ENCODE measurements at places on chromosomes 13 and 19.

- no peak for DNase-seq
These were observed 63.1 kb downstream of the SERP2 start for GRCh38 chr13:44436589-44437337.

GRCh38 chr19:18436671-18437490, 1.1 kb downstream of the ISYNA1 start:
- peak; percentile 50 for DNase-seq

DNA sequence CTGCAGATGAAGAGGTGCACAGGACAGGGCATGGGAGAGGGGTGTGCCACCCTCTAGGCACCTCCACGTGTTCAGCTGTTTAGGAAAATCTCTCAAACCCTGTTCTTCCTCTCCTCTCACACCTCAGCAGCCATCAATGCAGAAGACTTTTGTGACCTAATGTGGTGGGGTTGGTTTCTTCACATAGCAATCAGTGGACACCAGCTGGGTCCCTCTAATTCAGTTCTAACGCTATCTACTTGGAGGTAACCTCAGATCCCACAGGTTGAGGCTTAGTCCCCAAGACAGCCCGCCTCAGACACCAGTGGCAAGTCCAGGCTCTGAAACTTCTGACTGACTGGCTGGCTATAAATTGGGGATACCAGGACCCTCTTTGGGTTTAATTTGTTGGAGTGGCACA, 69.9 kb upstream of the ANKRD10 start:
- no peak for DNase-seq

DNA sequence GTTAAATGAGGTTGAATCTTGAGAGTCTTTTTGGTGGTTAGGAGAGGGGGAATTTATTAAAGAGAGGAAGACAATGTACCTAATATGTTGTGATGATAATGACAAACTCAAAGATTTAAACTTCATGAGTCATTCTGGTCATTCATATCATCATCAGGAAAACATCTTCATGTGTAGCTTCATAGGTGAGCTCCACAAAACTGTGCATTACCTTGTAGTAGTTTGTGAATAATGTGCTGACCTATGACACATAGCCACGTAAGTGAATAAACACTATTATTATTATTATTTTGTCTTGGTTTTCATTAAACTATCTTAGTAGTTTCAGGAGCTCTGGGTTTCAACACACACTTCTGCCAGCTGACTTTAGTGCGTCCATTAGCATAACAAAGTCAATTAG, 997 bp upstream of the GPC6 start:
- no peak for DNase-seq

DNA sequence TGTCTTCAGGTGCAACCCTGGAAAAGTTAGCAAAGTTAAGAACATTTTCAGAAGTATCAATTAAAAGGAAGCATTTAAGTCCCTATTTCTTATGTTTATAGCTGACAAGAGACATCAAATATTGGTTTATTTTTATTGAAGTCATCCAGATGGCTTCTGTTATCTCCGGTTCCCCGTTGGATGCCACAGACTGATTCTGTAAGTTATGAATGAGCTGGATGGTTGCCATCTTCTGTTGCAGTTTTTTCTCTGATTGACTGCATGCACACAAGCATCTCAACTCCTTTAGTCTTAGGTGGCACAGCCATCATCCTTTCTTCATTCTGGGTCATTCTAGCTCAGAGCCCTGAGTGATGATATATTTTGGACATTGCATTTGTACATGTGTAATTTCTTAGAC, 10.6 kb upstream of the OXGR1 start:
- no peak for DNase-seq

DNA sequence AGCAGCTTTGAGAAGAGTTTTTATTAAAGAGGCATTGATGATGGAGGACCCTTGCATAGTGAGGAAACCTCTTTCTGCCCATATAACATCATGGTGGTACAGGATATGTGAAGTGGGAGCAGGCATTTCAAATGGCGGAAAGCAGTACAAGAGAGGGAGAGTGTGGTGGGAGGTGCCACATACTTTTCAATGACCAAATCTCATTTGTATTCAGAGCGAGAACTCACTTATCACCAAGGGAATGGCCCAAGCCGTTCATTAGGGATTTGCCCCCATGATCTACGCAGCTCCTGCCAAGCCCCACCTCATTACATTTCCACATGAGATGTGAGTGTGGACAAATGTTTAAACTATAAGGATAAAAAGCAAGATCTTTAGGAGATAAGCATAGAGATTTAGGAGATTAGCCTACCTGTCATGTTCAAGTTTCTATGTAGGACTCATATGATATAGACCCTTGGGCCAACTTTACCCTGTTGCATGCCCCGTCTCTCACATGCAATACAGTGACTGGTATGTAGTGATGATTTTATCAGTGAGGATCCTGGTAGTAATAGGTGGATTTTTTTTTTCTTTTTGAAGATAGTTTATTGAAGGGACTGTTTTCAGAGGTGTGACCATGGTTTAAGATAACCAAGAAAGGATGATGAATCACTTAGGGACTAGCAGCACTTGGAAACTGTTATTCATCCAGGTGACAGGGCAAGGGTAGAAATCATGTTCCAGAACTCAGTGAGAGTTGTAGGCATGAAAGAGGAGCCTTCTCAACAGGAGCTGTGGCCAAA, 38.3 kb downstream of the DNAJC15 start:
- DNase-seq: no peak

GRCh38 chr13:55439450-55439849, 1701.3 kb upstream of the PRR20A start:
- DNase-seq: no peak

GRCh38 chr13:95164830-95165229, 136.4 kb downstream of the ABCC4 start:
- no peak for DNase-seq

DNA sequence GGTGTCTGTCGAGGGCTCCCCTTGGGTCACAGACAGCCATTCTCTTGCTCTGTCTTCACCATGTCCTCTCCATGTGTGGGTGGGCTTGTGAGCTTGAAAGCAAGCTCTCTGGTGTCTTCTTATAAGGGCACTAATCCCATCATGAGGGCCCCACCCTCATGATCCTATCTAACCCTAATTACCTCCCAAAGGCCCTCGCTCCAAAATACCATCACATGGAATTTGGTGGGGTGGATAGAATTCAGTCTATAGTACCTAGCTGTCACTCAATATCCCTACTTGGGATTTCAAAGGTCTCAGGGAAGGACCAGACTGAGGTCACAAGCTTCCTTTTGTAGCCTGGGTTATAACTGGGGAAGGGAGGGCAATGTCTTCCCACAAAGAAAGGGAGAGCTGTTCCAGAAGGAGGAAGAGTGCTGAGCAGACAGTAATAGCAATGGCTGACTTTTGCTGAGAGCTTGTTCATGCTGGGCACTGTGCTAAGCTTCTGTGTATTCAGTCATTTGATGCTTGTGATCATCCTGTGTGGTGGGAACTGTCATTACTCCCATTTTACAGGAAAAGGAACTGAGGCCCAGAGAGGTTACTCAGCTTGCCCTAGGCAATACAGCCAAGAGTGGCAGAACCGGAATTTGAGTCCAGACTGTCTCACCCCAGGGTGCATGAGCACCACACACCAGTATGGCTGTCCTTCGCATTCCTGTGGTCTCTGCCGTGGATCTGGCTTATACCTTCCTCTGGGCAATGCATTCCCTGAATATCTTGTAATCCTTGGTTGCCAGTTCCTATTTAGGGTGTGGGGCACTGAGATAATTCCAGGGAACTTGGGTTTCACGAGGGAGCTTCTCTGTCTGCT, 8.2 kb downstream of the FXYD5 start:
- no peak for DNase-seq

GRCh38 chr13:49292742-49293486, 45.2 kb downstream of the CDADC1 start:
- no peak for DNase-seq

- DNase-seq: no peak
These were observed 48.1 kb upstream of the PCDH9 start for GRCh38 chr13:67278235-67278634.

- DNase-seq: no peak
These were observed 6.6 kb upstream of the DDX39A start for GRCh38 chr19:14425696-14426138.

GRCh38 chr19:1366899-1367870, 16.5 kb upstream of the NDUFS7 start:
- DNase-seq: no peak

DNA sequence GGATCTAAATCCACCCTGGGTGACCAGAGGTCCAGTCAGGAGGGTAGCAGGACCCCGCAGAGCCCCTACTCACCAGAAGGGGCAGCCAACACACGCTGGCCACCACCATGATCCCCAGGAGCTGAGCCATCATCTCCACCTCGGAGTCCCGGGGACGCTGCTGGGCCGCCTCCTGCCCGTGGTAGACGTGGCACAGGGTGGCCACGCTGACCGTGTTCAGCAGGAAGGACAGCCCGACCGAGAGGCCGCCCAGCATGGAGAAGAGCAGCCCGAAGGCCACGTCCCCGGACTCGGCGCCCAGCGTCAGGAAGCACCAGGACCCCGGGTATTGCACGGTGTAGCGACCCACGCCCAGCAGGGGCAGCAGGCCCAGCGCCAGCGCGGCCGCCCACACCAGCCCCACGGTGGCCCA, 6.9 kb downstream of the TBXA2R start:
- DNase-seq: no peak

- no peak for DNase-seq
These were observed 490.9 kb downstream of the KLF5 start for GRCh38 chr13:73549717-73550116.

- no peak for DNase-seq
These were observed at the start of gene C2CD4C for GRCh38 chr19:408902-409515. TSS of gene C2CD4C (minus strand) at chr19:409147. CDS start at chr19:408361, 786 bp downstream.

DNA sequence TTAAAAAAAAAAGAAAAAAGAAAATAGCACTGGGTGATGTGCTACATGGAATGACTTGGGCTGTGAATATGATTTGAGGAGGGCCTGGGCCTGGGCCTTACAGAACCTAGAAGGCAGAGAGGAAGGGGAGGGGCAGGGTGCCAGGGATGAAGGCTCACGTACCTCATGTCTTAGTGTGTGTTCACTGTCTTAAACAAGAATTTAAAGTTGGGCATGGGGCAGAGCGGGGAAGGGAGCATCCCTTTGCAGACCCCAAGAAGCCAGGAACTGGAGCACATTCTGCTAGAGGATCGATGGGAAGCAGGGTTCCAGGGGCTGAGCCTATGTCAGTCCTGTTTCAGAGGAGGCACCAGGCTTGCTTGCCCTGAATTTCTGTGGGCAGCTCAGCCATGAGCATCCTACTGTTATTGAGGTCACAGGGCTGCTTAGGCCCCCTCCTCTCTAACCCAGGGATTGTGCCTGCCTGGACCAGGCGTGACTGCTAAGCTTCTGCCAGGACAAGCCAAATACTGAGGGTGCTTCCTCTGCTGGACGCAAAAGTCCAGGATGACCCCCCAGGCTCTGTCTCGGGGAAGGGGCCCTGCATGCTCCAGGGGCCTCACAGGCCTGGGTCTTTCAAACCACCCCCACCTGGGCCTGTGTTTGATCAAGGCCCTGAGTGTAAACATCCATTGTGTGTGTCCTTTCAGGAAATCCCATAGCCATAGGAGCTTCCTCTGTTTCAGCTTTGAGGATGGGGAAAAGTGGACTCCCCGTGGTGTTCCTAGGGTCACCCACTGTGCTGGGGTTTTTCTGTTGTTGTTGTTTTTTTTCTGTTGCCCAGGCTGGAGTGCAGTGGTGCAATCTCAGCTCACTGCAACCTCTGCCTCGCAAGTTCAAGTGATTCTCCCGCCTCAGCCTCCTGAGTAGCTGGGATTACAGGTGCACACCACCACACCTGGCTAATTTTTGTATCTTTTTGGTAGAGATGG, 4.8 kb downstream of the LSR start:
- no peak for DNase-seq

DNA sequence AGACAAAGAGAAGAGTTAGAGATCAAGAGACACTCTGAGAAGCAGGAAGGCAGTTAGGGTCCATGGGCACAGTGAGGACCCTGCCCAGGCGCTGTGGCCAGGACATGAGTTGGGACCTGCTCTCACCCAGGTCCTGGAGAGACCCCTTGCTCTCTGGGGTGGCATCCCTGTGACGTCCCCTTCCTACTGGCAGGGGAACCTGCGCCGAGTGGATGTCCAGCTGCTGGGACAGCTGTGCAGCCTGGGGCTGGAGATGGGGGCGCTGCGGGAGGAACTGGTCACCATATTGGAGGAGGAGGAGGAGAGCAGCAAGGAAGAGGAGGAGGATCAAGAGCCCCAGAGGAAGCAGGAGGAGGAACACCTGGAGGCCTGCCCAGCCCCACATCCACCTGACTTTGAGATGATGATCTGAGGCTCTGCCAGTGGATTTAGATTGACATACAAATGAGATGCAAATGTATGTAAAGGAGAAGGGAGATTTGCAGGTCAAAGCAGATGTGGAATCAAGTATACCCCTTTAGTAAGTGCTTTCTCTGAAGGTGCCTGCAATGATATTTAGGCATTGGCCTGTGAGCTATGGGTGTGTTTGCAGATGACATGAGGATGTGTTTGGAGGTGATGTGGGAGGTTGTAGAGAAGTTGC, 978 bp downstream of the ERICH4 start:
- DNase-seq: no peak

DNA sequence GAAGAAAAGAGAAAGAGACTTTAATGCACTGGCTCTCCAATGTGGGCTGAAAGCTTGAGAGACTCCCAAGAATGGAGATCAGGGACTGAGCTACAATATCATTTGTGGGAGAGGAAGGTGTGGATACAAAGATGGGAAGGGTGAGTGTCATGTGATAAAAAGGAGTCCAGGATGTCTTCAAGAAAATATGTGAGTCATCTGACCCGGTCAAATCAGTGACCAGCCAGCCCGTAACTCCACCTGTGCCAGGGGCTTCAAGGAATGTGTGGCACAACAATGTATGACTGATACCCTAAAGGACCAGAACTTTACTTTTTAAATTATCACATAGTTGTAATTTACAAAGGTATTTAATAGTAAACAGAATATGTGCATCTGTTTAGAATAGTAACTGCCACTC, 97.2 kb downstream of the DOCK9 start:
- no peak for DNase-seq

DNA sequence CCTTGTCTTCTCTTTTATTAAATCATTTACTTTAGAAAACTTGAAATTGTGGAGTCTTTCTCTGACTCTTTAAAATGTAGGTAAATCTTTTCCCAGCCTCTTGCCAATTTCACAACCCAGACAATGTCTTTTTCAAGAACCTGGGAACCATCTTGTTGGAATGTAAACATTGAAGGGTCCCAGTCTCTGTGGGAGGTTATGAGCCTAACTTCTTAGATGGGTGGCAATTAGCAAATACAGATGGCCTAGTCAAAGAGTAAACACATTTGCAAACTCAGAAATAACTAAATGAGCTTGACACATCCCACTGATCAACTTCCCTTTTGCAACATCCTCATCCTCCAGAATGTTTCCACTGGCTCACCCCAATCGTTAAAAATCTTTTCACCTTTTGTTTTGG, 721.0 kb downstream of the PCDH9 start:
- no peak for DNase-seq
